ENCODE measurements at places on chromosomes 7 and 10.

GRCh38 chr7:16509829-16510228 is 16.8 kb upstream of the LRRC72 start:
- no peak for DNase-seq

GRCh38 chr10:30691639-30692015 is 62.1 kb upstream of the LYZL2 start:
- DNase-seq, result no peak

DNA sequence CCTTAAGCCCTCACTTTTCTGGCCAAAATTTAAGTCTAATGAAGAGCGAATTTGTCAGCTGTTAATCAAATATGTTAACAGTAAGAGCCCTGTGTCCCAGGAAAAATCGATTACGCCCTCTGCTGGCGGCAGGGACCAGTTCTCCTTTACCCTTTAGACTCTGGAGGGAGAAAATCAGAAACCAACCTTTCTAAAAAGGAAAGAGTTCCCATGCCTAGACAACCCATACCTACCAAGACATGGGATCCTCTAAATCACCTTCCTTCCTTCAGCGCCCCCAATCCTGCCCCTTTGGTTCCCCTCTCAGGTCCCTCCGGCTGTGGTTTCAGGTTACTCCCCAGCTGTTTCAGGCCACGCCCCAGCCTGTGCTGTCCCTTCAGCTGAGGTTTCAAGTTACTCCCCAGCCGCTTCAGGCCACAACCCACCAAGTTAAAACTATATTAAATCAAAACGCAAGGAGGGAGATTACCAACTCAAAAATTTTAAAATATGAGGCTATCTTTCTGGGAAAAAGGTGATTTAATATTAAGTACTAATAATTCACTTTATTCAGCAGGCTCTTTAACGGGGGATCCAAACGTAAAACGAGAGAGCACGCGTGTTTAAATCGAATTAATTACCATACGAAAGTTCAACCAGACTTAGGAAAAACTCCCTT is 1.4 kb upstream of the AKR1B15 start:
- peak; percentile 41 for DNase-seq

- DNase-seq, result no peak
Observed at GRCh38 chr7:29642494-29643155, 79.0 kb downstream of the PRR15 start.

- no peak for DNase-seq
Observed at GRCh38 chr7:43528576-43529354, 54.1 kb upstream of the STK17A start.

- peak; percentile 17 for DNase-seq
Observed at GRCh38 chr7:129298268-129298893, 73.6 kb downstream of the AHCYL2 start.

DNA sequence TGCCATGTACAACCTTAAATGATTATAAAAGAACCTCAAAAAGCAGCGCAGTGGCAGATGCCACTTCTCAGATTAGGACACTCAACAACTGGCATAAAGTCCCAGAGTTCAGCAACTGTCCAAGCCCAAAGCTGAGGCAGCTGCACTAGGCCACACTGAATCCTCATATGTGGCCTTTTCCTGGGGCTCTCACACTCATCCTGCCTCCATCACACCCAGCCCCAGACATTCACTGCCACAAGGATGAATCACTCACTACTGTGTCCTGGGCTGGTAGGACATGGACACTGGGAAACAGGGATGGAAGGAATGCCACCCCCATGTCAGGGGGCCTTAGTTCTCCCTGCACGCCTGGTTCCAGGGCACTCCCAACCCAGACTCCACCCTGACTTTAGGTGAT is 547.7 kb downstream of the TNS3 start:
- DNase-seq, result no peak

DNA sequence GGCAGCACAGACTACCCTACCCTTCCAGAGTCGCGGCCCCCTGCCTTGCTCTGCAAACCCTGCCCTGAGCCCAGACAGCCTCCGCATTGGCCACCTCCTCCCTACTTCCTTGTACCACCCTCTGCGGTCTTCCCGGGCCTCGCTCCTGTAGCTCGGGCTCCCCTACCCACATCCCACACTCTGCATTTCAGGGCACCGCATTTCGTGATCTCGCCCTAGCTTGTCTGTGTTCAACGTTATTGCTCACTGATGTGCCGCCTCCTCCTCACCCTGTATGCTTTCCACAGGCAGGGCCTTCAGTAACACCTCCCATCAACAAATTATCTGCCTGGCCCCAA is 6.6 kb downstream of the PDIA4 start:
- no peak for DNase-seq

DNA sequence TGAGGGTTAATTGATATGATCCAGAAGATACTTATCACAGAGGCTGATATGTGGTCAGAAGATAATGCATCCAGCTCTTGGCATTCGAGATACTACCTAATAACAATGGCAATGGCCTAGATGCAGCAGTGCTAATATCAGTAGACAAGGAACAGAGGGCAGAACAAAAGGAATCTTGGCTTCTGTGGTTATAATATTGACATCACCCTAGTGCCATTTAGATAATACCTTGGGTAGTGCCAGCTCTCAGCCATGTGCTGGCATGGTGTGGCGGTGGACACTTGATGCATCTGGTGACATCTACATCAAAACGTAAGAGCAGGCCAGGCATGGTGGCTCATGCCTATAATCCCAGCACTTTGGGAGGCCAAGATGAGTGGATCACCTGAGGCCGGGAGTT is 101.8 kb downstream of the CALN1 start:
- no peak for DNase-seq

GRCh38 chr7:90719155-90719554 is 123.0 kb downstream of the CDK14 start:
- no peak for DNase-seq

DNA sequence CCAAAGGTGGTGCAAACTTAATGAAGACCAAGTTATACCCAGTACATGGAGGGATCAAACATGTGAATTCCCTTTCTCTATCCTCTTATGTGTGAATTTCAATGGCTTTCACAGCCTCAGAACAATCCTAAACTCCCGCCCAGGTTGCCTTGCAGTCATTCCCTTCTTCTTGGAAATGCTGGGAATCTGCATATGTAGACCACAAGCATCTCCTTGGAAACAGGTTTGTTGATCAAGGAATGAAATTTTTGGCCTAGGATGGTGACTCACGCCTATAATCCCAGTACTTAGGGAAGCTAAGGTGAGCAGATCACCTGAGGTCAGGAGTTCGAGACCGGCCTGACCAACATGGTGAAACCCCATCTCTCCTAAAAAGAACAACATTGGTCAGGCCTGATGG is 77.8 kb upstream of the ABI1 start:
- DNase-seq, result no peak

- peak; percentile 7 for DNase-seq
Observed at GRCh38 chr7:38463277-38464225, 167.6 kb downstream of the AMPH start.

GRCh38 chr10:103731609-103732270 is 123.6 kb downstream of the SH3PXD2A start:
- DNase-seq, result no peak

- DNase-seq, result no peak
Observed at GRCh38 chr7:36863901-36864701, 139.8 kb upstream of the AOAH start.

DNA sequence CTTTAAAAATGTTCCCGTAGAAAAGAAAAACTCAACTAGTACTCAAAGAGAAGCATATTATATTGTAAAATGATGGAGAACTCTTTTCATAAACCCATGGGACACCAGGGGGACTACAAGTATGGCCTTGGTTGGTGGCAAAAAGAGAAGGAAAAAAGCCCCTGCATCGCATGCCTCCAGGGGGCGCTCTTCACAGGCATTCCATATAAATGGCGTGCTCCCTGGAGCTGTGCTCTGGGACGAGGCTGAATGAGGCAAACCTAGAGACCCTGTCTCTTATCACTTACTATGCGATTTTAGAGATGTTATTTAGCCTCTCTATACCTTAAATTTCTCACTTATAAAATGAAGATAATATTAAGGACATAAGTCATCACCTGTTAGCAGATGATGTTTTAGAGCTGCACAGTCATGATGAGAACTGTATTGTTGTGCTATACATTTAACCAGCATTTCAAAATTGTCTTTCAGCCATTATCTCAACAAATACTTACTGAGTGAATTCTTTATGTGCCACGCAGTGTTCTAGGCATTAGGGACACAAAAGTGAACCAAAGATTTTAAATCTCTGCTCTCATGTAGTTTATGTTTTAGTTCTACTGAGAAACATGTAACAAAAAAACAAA is 105.8 kb downstream of the ARHGAP21 start:
- no peak for DNase-seq

GRCh38 chr7:115097175-115097671 is 175.3 kb downstream of the MDFIC start:
- DNase-seq, result no peak

- no peak for DNase-seq
Observed at GRCh38 chr10:98258683-98259454, 9.1 kb downstream of the LOXL4 start.

GRCh38 chr7:19116121-19117090 is 1.0 kb downstream of the TWIST1 start:
- DNase-seq, result no peak

- DNase-seq, result no peak
Observed at GRCh38 chr7:65749518-65749917, 123.4 kb upstream of the VKORC1L1 start.

DNA sequence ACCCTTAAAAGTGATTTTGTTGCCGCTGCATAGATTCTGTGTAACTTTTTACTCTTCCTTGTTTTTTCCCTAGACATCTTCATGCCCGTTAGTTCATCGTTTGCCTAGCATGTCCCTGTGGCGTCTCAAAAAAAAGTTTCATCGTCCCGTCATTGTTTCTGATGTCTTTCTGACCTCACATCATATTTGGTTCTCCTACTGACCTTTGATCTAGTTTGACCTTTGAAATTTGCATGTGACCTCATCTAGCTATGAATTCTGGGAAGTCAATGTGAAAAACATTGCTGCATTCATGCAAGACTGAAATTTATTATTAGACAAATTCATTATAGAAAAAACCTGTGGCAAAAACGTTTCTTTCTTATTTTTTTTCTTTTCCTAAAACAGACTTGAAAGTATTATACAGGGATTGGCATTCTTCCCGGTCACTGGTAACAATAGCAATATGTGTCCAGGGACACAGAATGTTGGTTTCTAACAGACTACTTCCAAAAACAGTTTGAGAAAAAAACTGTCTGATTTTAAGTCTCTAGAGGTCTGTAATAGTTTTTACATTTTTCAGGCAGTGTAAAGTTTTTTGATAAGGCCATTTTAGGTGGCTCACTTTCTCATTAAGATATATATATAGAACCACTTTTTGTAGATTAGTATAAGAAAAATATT is 280.9 kb downstream of the USP6NL start:
- DNase-seq, result no peak

DNA sequence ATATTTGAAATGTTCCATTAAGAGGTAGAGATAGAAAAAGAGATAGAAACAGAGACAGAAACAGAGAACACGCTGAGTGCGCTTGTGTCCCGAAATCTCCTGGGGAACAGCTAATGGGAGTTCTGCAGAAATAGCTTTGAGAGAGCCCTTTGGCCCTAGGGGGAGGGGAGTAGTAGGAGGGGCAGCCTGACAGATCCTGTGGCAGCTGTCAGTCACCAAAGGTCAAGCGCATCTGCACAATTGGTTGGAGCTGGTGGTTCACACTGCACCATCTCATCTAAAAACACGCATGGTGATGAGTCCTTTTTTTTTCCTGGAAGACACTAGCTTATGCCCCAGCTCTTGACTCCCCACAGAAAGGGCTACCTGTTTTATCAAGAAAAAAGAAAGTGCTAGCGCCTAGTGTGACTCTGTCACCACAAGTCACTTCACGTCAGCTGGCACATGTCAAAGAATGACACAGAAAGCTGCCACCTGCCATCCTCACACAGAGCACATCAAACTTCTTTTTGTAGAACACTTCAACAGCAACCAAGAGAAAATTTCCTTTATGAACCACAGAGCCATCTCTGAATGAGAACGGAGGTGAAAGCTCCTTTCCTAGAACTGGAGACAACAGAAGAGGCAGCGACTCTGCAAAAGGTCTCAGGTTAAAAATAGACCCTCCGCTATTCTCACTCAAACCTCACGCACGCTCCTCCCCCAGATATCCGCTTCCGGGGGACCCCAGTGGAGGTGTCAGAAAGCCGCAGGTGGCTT is 125.7 kb downstream of the GFRA1 start:
- DNase-seq, result no peak

DNA sequence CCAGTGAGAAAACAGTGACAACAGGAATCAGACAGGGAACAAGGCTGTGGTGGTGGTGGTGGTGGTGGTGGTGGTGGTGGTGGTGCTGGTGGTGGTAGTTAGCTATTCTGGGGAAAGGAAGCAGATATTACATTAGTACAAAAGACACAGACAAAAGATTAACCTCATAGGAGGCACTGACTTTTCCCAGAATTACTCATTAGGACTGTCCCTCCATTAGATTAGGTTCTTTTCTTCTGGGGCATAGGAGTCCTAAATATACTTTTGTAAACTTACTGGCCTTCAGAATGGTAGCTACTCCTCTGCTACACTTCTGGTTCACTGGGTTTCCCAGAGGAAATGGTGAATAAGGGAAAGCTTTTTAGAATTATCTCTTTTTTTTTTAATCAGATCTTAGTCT is 156.6 kb upstream of the SEMA3D start:
- DNase-seq, result no peak

DNA sequence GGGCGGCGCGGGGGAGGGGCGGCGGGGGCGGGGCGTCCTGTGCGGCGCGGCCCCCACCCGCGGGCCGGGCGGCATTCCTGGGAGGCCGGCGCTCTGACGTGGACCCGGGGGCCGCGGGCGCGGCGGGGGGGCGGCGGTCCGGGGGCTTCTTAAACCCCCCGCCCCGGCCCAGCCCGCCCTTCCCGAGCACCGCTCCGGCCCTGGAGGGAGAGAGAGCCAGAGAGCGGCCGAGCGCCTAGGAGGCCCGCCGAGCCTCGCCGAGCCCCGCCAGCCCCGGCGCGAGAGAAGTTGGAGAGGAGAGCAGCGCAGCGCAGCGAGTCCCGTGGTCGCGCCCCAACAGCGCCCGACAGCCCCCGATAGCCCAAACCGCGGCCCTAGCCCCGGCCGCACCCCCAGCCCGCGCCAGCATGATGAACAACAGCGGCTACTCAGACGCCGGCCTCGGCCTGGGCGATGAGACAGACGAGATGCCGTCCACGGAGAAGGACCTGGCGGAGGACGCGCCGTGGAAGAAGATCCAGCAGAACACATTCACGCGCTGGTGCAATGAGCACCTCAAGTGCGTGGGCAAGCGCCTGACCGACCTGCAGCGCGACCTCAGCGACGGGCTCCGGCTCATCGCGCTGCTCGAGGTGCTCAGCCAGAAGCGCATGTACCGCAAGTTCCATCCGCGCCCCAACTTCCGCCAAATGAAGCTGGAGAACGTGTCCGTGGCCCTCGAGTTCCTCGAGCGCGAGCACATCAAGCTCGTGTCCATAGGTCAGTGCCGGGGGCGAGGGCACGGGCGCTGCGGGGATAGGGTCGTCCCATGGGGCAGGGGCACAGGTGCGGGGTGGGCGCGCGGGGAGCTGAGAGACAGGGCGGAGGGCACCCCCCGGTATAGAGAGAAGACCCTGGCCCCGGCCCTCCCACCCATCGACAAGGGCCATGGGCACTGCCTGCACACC is at the start of gene FLNC:
Gene FLNC (plus strand): TSS at position 176 of the 947 bp plus-strand sequence. CDS start 232 bp downstream, at position 408.
- no peak for DNase-seq

DNA sequence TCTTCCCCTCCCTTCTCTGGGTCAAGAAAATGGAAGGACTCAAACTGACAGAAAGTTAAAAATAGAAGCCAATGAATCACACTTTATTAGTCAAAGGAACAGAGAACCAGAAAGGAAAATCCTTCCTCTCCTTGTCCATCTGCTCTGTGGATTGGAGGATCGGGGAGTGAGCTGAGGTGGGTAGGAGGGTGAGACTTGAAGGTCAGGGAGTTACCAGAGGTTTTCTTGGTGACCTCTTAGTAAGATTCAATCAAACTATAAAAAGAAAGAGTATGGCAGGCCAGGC is 12.2 kb downstream of the TLX1 start:
- no peak for DNase-seq

Data from DMS79 (cell line).